ENCODE measurements at places on chromosomes 1 and 21.

GRCh38 chr1:119327450-119328155 is 41.0 kb upstream of the HAO2 start:
- peak; percentile 39 for DNase-seq

GRCh38 chr1:18575620-18576019 is 55.0 kb upstream of the PAX7 start:
- no peak for DNase-seq

GRCh38 chr1:194447636-194448035 is 1261.2 kb upstream of the B3GALT2 start:
- peak; percentile 50 for DNase-seq

DNA sequence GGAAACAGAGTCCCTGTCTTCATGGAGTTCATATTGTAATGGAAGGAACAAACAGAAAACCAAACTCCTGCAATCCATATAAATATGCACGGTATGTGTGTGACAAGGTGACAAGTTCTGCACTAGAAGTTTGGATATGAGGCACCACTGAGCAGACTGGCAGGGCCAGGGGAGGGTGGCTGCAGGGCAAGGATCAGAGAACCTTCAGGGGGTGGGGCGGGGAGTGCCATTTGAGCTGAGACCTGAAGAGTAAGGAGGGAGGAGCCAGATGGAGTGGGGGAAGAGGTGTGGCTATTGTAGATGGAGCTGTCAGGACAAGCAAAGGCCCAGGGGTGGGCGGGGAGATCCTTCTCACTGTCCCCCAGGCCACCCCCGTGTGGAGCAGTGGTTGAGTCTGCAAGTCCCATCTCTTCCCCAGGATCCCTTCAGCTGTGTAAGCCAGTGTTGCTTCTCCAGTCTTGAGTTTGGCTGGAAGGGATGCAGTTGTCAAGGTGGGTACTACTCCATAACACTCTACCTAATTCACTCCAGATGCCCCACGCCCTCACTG is 76.4 kb downstream of the ATP5PO start:
- no peak for DNase-seq

DNA sequence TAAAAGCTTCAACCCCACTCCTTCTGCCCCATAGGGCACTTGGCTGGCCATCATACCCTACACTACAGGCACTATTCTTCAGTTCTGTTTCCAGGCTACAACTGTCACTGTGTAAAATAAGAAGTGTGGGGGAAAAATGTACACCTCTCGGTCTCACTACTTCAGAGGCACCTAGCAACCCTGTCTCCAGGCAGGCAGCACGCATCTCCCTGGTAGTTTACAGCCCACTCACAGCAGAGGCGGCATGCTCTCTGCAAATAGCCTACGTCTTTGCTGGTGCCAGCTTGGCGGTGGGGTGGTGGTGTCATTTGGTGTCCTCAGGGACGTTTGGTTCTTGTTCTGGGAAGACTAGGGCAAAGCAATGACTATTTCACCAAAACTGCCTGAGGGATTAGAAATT is 48.2 kb upstream of the BTG3 start:
- no peak for DNase-seq

Measured in HFF-Myc (cell line).